ENCODE measurements at places on chromosomes 2 and 18. TPM values are rescaled to one million over a fixed set of nuclear protein-coding genes. Genes with fewer than 3 reads are reported as not detected.

DNA sequence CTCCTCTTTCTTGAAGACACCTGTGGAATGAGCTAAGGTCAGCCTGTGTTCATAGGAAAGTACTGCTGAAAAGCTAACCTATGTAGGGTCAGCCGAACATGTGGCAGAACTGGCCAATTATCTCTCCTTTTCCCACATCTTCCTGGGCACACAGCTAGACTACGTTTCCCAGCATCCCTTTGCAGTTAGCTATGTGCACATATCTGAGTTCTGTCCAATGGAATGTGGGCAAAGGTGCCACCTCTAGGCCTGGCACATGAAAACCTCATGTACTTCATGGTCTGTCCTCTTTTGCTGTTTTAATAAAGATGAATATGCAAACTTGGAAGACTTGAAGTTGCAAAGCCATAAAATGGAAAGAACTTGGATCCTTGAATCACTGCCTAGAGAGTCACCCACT, 352.6 kb downstream of the TNS1 start:
- DNase-seq = no peak

- DNase-seq = no peak
Measured at GRCh38 chr18:77373730-77374445, 124.2 kb downstream of the GALR1 start.

- DNase-seq = no peak
Measured at GRCh38 chr2:149828520-149829210, 241.1 kb upstream of the MMADHC start.

TEX51 gene
- polyA plus RNA-seq = not detected

DNA sequence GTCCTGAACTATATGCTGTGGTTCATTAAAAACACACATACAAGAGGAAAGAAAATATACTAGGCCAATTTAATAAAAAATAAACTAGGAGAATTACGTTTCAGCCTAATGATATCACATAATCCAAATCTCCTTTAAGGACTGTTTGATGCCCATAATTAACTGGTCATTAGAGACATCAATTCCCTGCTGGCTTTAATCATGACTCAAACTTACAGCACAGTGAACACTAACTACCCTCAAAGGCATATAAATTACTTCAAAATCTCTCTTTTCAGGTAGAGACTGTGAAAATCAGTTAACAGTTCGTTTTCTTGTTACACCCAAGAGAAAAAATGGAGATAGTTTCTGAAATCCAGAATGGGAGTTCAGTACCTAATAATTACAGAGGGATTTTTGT, 567.4 kb downstream of the CBLN2 start:
- no peak for DNase-seq

GRCh38 chr2:170717991-170718589, 3.0 kb downstream of the SP5 start:
- no peak for DNase-seq

GRCh38 chr2:235654103-235654813, 160.4 kb downstream of the AGAP1 start:
- no peak for DNase-seq

REG1B gene
- not detected for polyA plus RNA-seq

CHMP3 gene
- 141 TPM for polyA plus RNA-seq

INHBB gene
- polyA plus RNA-seq = not detected

DNA sequence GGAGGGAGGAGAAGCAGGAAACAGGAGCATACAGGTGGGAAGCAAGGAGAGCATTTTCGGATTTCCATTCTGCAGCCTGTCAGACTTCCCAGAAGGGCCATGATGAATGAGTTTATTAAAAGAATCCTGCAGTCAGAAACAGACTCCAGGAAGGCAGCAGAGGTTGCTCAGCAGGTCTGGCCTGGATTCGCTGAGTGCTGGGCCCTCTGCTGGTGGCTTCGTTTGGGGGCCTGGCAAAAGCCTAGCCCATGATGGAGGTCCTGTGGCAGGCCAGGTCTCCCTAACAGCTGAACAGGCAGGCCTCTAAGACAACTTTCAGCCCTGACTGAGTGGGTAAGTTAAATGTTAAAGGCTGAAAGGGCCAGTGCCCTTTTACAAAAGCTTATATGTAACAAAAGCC, 108.2 kb upstream of the CAPN13 start:
- peak; percentile 12 for DNase-seq

GRCh38 chr18:52652391-52652790, 312.4 kb downstream of the DCC start:
- DNase-seq = no peak

- no peak for DNase-seq
Measured at GRCh38 chr2:156826341-156826933, 390.3 kb downstream of the GPD2 start.

DNA sequence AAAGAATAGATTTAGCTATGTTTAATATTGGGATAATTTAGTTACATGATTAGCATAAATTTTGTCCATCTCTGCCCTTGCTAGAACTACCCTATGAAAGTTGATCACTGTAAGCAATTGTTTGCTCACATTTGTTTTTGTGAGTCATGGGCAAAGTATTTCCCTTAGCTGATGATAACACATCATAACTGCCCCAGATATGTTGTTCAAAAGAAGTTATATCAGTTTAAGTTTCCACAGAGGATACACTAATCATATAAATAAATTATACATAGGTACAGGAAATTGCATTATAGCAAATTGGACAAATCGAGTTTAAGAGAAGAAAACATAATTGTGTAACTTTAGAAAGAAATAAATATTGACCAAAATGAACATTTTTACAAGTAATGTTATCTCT, 223.2 kb upstream of the PIK3C3 start:
- DNase-seq = no peak

DNA sequence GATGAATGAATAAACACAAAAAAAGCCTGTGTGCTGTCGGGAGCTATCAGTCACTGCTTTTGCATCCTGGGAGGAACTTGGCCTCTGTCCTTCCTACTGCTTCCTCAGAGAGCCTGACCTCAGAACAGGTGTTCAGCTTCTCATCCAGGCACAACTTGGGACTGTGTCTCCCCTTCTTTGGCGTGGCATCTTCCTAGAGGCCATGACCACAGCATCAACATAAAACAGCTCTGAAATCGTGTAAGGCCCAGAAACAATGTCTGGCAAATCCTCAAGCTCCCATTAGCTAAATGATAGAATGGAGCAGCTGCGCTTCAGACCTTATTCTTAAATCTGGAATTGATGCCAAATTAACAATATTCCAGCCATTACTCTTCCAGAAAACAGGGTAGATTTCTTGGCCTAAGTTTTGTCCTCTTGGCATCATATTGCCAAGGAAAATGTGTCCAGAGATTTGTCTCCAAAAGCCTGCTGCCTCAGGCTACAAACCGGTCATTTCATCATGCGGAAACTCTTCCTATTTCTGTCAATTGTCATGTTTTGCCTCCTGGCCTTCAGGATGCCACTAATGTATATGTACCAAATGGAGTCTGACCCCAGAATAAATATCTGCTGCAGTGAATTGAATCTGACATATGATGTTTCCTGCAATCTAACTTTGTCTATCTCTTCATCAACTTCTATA, 53.2 kb upstream of the RAB27B start:
- DNase-seq = no peak

GRCh38 chr2:128558441-128558840, 239.8 kb upstream of the HS6ST1 start:
- DNase-seq = no peak

CREG2 gene
- polyA plus RNA-seq = 1.7 TPM

- no peak for DNase-seq
Measured at GRCh38 chr18:4311136-4311535, 144.0 kb downstream of the DLGAP1 start.

RIT2 gene
- polyA plus RNA-seq = not detected

ZEB2 gene
- 121 TPM for polyA plus RNA-seq

- no peak for DNase-seq
Measured at GRCh38 chr2:60852282-60852860, 29.0 kb upstream of the REL start.

DNA sequence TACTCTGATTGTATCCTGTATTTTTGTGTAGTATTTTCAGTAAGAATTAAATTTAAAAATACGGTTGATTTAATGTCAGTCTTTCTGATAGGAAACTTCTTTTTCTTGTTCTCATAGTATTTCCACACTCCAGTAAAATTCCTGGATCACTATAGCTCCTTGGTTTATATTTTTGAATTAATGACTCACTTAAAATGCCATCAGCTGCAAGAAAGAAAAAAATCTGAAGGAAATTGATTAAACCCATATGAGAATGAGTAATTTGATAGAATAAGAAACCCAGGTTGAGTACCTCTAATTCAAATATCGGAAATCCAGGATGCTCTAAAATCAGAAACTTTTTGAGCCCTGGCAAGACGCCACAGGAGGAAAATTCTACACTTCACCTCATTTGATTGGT, 186.8 kb upstream of the RND3 start:
- no peak for DNase-seq

DNA sequence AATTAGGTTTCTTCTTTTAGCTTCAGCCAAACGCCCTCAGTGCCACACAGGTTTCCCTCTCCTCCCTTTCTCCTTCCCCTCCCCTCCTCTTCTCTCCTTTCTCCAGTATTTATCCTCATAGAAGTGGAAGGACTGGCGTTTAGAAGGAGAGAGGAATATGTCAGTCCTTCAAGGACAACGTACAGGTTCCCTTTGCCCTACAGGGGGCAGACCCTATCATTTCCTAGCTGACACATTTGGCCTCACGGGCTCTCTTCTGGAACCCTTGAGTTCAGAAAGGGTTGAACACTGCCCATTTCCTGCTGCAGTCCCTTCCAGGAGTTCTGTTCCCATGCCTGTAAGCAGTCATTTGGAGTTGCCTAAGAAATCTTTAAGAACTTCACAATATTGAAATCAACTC, 46.1 kb downstream of the CDCA7 start:
- DNase-seq = no peak

GRCh38 chr2:118853651-118854291, 6.3 kb upstream of the EN1 start:
- no peak for DNase-seq

GRCh38 chr2:122101319-122101718, 345.9 kb downstream of the TSN start:
- no peak for DNase-seq

- no peak for DNase-seq
Measured at GRCh38 chr18:3384664-3385563, 65.1 kb upstream of the TGIF1 start.

SLC4A3 gene
- polyA plus RNA-seq = 13.7 TPM

GRCh38 chr2:120291401-120292311, 39.0 kb downstream of the RALB start:
- no peak for DNase-seq

DNA sequence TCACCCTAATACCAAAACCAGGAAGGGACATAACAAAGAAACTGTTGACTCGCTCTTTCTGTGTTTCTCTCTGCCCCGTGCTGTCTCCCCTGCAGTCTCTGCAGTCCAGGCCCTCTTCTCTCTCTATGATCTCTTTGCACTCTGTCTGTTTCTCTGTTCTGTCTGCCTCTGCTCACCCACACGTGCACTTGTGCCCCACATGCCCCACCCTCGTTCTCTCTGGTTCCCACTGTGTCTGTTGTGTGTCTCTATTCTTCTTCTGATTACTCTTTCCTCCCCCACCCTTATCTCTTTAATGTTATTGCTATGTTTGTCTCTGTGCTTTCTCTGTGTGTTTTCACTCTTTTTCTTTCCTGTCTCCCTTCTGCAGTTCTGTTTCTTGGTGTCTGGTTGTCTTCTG, 54.0 kb downstream of the NAT8 start:
- no peak for DNase-seq

DNA sequence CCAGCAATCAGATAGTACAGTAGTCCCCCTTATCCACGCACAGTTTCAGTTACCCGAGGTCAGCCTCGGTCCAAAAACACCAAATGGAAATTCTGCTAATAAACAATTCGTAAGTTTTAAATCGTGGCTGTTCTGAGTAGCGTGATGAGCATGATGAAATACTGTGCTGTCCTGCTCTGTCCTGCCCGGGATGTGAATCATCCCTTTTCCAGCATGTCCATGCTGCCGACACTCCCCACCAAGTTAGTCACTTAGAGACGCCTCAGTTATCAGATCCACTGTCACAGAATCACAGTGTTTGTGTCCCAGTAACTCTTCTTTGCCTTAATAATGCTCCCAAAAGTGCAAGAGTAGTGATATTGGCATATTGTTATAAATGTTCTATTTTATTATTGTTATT, 62.1 kb downstream of the MEX3C start:
- DNase-seq = no peak

C2orf72 gene
- 6.4 TPM for polyA plus RNA-seq

GRCh38 chr2:196808083-196808665, 981 bp downstream of the C2orf66 start:
- no peak for DNase-seq

DNA sequence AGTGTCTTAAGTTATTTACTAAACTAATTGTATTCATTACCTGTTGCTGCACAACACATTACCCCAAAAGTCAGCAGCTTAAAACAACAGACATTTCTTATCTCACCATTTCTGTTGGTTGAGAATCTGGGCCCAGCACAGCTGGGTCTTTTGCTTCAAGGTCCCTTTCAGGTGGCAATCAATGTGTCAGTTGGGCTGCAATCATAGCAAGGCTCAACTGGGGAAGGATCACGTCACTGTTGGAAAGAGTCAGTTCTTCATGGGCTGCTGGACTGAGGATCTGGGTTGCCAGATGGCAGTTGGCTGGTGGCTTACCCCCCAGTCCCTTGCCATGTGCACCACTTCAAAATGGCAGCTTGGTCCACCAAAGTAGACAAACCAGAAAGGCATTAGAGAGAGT, 261.2 kb downstream of the SUCLG1 start:
- DNase-seq = no peak

DNA sequence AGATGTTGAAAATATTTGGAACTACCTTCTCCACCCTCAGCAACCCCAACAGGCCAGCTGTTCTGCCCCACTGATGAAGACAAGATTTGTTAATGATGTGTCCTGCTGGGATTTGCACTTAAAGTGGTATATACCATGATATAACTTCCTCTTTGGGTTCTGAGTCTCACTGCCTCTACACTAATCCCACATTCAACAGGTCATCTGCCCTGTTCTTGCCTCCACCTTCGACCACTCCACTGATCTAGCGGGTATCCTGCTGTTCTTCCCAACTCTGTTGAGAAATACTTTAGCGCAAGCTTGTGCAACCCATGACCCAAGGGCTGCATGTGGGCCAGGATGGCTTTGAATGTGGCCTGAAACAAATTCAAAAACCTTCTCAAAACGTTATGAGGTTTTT, 72.7 kb downstream of the LRP1B start:
- DNase-seq = no peak

HOXD8 gene
- 169 TPM for polyA plus RNA-seq

PROC gene
- 3.2 TPM for polyA plus RNA-seq

DNA sequence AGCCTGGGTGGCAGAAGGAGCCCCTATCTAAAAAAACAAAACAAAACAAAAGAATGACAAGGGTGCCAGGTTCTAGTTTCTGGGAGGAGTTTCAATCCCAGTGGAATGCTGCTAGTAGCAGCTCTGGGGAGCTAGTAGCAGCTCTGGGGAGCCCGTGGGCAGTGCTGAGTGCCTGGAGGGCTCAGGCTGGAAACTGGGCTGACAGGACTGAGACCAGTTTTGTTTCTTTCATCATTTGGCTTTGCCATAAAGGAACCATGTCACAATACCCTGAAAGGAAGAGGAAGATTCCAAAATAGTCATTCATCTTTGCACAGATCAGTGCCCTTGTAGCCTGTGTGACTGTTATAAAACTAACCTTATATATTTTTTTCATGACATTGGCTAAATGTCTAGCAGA, 10.6 kb downstream of the MFSD6 start:
- DNase-seq = no peak

GRCh38 chr2:12050396-12050795, 304.0 kb downstream of the LPIN1 start:
- no peak for DNase-seq

AQP12A gene
- polyA plus RNA-seq = 0.38 TPM

GRCh38 chr18:52367953-52368742, 28.2 kb downstream of the DCC start:
- no peak for DNase-seq
